Stimulated activated CD4-positive, alpha-beta T cell treated with anti-CD3 and anti-CD28 coated beads, Interleukin-12 subunit alpha, Interleukin-12 subunit beta, amount 100 ng/mL, for 4 hours (primary cell): ENCODE measurements at places on chromosomes 2 and 18.
A peak's percentile ranks its signal among the peaks of the same experiment; 100 is the strongest.

DNA sequence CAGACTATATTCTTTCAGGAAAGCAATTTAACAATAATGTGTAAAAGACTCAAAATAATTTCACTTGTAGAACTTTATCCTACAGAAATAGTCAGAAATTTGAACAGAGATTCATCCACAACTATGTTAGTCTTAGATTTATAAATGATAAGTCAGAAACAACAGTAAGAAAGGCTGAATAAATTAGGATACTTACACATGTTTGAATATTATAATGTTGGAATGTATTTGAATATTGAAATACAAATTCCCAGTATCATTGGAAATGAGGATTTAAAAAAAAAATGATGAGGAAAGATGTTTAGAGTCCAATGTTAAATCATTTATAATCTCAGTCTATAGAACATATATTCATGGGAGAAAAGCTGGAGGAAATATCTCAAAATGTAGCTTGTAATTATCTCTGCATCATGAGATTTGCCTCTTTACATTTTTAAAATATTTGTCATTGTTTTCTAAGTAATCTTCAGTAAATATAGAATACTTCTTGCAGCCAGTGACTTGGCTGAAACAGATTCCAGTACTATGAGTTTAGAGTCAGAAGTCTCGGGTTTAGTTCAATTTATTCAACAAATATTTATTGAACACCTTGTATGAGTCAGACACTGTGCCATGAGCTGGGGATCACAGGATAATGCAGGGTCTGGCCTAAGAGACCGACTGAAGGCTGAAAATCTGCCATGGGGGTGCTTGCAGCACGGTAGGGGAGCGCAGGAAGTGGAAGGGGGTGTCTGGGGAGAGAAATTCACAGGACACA lies 32.3 kb downstream of the CXCR4 start:
- no peak for DNase-seq

DNA sequence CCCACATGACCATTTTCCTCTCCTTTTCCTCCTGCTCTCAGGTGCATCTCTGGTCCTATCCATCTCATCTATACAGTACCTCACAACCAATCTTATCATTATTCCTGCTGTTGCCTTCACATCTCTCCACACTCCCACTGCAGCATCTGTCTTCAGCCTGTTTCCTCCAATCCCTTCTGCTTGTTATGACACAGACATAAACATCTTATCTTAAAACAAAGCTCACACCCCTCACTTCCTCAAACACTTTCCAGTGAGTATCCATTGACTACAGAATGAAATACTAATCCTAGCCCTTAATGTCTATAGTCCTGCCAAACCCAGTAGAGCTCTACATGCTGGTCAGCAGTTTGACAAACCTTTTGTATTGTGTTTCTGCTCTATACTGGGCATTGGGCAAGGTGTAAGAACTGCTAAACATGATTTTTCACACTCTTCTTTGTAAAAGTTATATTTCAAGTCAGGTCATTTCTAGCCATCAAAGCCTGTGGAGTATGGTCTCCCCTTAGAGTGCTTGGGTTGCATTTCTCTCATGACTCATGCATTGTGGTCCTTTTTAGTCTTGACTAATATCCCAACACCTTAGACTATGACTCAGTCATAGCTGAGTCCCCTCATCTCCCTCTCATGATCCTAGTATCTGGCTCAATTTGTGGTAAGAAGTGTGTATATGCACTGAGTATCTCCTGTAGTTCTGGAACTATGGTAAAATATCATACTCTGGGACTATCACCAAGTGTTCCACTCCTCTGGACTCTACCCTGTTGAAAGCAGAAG lies 187.0 kb downstream of the CYRIA start:
- DNase-seq, result no peak

DNA sequence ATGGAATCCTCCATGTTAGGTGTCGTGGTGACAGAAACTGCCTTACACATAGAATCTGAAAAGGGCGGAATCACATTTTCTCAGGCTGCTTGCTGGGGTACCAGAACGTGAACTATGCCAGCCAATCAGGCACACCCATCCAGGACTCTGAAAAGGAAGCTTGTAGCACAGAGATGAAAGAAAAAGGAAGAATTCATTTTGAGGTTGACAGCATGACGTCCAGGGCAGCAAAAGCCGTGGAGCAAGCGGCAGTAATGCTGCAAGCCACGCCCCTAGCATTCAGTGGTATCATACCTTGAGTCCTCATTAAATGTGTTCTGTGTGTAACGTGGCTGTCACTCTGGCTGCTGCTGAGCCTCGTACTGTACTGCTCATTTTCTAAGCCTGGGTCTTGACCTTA lies 304.0 kb downstream of the DYSF start:
- DNase-seq, result no peak

- DNase-seq, result no peak
These were observed 1.1 kb downstream of the TTL start for GRCh38 chr2:112483042-112483473.

DNA sequence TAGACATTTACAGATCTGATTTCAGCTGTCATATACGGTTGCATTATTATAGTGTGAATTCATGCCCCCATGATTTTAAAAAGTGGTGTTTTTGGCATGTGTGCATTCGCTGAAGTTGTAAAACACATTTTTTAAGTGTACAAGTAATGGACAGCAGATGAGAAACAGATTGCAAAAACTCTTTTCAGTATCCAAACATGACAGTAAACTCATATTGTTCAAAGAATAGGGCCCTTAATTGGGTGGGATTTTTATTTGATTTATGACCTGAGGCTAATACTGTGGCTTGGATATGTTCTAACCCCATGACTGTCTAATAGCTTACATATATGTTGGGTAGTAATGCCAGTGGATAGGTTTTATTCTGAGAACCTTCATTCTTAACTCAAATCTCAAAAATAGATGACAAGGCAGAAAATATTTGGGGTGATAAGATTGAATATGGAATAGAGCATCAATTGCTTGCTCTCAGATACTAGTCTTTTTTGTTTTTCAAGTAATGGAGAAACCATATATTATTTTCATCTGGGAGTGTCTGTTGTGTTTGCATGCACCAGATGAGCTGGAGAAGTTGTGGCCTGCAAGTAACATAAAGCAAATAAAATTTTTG lies 118.6 kb downstream of the PARD3B start:
- no peak for DNase-seq

DNA sequence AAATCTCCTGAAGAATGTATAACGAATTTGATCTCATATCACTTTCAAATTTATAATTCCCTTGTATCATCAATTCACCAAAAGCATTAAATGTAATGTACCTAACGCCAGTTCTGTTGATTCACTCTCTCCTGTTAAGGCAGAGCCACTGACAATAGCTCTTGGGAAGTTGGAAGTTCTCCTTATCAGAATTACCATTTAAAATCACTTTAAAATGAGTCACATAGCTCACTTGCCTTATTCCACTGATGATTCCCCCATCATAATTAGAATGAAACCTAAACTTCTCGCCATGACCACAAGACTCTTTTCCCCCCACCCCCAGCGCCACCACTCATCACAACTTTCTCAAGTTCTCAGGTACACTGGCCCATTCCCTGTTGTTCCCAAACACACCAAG lies 117.1 kb downstream of the PID1 start:
- no peak for DNase-seq

DNA sequence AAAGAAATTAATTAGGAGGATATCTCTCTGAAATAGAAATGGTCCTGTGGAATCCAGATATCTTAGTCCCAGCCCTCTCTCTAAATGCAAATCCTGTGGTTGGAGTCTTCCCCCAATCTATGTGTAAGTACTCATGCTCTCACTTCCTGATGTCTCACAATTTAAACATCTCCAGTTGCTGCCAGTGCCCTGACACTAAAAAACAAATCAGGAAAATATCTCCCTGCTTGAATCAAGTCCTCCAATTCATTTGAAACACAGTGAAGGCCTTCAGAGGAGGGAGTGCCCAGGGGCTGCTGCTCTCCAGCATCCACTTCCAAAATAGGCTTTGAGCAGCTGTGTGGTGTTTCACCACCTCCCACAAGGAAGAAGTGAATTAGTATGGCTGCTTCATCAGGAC lies 413.8 kb downstream of the RAD51AP2 start:
- no peak for DNase-seq

DNA sequence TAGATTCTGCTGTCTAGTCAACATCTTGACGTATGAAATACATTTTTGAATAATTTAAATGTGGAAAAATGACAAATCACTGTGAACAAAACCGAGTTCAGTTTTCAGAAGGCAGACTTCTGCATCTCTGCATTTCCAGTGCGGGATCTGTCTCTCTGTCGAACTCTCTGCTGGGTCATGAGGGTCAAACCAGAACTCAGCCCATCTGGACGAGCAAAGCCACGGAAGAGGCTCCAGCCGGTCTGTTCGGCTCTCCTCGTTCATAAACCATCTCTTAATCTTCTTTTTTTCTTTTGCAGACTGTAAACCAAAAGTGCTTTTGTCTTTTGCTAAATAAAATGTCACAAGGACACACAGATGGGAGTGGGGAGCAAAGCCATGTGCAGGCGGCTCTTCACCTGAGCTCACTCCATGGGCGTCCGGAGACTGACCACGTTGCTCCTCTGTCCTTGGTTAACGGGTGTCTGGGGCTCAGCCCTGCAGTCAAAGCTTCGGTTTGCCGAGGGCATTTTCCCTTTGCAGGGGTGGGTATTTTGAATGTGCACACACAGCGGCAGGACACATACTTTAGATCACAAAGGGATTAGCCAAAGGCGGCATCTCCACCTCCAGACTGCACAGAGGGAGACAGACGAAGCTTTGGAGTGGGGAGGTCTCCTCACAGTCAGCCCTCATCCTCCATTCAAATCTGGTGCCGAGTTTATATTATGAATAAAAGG lies 737.9 kb upstream of the SALL3 start:
- DNase-seq, result no peak

GRCh38 chr2:150480241-150480640 lies 7.2 kb downstream of the RND3 start:
- DNase-seq, result no peak

- DNase-seq, result no peak
These were observed 168.1 kb upstream of the SMAD2 start for GRCh38 chr18:48098538-48098937.

DNA sequence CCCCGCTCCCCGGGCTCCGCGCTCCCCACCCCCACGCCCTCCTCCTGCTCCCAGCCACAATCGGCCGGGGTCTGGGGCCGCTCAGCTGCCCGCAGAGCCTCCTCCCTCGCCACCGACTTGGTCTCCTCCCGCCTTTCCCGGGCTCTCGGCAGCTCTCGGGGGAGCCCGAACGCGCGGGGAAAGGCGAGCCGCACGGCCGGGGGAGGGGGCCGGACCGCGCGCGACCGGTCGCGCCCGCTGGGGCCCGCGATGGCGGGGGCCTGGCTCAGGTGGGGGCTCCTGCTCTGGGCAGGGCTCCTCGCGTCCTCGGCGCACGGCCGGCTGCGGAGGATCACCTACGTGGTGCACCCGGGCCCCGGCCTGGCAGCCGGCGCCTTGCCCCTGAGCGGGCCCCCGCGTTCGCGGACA lies 327 bp downstream of the LTBP1 start:
- peak; percentile 10 for DNase-seq

DNA sequence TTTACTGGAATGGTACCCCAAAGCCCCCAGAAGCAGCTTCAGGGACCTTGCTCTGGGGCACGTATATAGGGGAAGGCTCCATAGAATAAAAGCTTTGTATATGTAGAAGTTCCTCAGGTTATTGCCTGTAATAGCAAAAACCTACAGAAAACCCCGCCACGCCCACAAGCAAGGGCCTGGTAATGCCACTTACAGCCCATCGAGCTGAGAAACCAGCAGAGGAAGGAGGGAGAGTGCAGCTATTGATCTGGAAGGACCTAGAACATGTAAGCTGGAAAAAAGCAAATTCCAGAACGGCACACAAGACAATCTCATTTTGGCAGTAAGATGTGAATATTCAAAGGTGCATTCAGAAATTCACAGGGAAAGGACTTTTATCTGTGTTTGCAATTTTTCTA lies 15.8 kb downstream of the HS1BP3 start:
- DNase-seq, result no peak

DNA sequence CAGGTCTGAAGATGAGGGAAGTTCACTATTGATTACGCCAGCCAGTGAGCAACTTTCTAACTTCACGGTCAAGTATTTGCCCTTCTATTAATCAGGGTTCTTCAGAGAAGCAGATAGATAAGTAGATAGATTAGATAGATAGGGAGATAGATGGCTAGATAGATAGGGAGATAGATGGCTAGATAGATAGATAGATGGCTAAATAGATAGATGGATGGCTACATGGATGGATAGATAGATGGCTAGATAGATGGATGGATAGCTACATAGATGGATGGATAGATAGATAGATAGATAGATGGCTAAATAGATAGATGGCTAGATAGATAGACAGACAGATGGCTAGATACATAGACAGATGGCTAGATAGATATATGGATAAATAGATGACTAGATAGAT lies 4.8 kb upstream of the INPP5D start:
- DNase-seq, result no peak
